ENCODE measurements at places on chromosomes 5 and 9.

DNA sequence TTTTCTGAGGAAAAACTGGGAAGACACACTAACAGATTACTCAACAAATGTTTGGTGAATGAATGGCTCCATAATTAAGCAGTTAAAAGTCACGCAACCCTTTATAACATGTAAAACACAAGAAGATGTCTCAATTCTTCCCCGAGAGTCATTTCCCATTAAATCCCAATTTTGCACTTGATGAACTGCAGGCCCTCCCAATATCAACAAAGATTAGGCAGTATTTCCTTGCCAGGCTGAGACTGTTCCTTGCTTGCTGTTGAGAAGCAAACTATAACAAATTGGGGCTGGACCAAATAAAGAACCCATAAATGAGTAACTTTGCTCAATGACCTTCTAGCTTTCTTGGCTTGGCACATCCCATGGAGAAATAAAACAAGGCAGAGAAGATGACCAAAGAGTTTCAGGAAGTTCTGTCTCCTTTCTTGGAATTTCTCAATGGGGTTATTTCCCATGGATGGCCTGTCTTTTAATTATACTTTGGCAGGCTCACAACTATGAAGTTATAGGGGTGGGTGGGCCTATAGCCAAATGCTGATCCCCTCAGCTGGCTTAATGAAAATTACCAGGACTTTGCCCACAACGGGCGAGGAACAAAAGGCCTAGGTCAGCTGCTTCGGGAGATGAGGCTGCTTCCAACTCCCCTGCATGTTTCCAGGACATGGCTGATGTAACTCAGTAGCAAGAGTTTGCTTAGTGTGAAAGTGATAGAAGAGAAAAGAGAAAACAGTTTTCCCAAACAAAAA lies 243.1 kb upstream of the RFX3 start:
- DNase-seq, result no peak

GRCh38 chr9:82535432-82535998 lies 527.4 kb downstream of the RASEF start:
- DNase-seq, result no peak

- DNase-seq, result no peak
These were observed 169.6 kb upstream of the GNA14 start for GRCh38 chr9:77817590-77818311.

DNA sequence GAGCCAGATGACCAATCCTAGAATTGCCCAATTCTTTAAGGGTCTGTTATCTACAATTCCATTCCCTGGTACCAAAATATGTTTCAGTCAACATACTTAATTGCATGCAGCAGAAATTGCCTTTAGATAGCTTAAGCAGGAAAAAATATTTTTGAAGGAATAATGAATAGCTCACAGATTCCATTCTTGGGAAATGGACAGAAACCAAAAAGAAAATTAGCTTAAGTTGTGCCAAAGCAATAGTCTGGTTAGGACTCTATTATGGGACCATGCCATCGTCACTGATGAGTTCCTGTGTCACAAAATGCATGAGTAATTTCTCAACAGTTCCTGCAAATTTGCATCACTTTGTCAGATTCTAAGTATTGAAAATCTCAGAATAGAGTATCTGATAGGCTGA lies 12.3 kb downstream of the ACTBL2 start:
- no peak for DNase-seq

DNA sequence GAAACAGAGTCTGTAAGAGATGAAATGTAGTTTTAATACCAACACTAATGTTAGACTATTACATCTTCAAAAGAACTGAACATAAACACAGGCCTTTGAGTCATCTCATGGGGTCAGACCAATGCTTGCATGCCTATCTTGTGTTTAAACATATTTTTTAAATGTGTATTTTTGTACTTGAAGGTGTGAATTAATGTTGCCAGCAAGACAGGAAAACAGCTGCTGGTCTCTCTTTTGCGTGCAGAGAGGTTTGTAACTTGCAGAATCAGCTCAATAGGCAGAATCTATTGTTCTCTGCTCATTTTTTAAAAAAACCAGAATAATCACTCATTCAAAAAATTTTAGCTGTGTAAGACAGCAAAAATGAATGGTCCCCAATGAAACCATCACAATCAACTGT lies 180.2 kb downstream of the ALDH1A1 start:
- no peak for DNase-seq

GRCh38 chr9:12813960-12814876 lies 39.4 kb downstream of the LURAP1L start:
- no peak for DNase-seq

GRCh38 chr5:116583862-116584222 lies 9.2 kb upstream of the SEMA6A start:
- no peak for DNase-seq

DNA sequence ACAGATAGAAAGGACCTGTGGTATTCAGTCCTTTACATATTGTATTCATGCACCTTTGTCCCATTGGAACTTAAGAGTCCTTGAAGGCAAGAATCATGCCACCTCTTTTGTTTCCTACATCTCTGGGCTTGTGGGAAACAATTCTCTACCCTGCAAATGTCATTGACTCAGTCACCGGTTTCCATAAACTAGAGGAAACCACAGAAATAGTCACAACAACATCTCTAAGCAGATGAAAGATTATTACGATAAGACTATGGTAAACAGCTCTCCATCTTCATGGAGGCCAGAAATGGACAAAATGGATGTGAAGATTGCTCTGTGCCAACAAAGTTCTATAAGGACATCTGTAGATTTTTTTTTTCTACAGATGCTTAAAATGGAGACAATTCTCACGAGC lies 165.5 kb downstream of the PIK3R1 start:
- DNase-seq, result no peak

DNA sequence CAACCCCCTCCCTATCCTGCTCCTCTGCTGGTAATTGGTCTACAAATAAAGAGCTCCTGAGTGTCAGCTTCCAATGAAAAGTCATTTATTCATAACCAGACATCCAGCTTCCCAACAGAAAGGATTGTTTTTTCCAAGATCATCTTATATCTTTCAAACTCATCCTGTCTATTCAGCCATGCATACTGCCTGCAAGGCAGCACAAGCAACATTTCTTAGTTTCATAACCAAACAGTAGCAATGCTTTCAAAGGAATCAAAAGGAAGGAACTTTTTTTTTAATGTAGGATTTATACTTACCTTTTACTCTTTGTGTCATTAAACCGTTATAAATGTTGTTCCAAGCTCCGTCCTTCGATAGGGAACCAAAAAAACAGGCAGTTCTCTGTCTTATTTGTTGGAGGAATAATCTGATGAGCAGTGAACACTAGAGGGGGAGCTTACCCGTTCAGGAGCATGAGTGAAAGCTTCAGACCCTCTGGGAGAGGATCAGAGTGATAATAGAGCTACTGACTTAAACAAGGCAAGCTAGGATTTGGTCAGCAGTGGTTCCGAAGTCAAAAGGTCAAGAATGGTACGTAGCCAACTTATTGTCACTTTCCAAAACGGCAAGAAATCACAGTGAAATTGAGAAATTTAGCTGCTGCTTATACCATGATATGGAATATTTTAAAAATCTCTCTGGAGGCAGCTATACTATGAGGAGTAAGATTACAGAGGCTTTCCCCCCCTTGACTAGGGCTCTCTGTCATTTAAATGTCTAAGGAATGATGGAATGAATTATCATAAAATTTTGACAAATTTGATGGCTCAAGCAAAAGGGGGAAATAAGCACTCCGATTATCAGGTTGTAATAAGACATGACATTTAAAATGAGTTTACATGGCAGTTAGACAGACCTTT lies 892.9 kb downstream of the NR2F1-AS1 start:
- no peak for DNase-seq

GRCh38 chr5:68369457-68370125 lies 154.0 kb downstream of the PIK3R1 start:
- DNase-seq, result no peak

GRCh38 chr9:130870491-130871381 lies 25.9 kb downstream of the QRFP start:
- no peak for DNase-seq

DNA sequence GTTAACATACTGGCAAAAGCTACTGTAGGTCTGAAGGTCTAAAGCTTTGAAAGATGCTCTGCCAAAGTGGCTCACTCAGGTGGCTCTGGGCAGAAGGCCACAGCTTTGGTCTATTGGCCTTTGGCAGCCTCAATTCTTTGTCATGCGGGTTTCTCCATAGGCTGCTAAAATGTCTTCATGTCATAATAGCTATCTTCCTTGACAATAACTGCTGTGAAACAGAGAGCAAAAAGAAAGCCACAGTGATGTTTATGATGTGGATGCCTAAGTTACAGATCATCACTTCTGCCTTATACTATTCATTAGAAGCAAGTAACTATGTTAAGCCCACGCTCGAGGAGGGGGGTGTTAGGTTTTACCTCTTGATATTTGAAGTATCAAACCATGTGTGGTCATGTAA lies 906.1 kb upstream of the CDH9 start:
- no peak for DNase-seq

DNA sequence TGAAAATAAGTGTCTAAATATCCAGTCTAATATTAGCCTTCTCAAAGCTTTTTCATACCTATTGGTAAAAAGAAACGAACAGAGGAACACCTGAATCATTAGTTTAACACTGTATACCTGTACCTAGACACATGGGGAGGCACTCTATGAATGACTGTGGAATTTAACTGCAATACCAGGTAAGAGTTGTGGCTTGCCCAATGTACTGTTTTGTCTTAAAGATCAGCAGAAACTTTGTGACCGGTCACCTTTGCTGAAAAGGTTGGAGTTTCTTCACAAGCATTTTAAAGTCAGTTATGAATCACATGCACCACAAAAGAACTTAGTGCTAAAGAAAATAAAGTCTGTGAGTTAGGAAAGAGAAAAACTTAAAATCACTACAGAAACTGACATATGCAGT lies 2.4 kb downstream of the PGGT1B start:
- DNase-seq, result no peak

- no peak for DNase-seq
These were observed 109.3 kb upstream of the TMEM161B start for GRCh38 chr5:88377705-88378656.

DNA sequence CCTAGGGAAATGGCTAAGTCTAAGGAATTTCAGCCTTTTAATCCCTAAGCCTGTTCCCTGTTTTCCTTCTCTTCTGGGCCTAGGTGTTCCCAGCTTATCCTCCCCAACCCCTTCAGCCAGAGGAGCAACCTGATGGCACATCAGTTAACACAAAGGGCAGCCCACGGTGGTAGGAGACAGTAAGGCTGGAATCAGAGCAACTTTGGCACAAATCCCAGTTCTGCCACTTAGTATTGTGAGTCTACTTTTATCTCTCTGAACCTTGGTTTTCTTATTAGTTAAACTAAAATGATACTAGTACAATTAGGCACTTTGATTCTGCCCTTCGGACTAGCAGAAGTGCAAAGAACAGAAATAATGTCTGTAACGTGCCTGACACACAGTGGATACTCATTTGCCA lies 246.8 kb downstream of the SAXO1 start:
- DNase-seq, result no peak

GRCh38 chr9:91421128-91421765 lies 2.4 kb downstream of the NFIL3 start:
- DNase-seq, result no peak

DNA sequence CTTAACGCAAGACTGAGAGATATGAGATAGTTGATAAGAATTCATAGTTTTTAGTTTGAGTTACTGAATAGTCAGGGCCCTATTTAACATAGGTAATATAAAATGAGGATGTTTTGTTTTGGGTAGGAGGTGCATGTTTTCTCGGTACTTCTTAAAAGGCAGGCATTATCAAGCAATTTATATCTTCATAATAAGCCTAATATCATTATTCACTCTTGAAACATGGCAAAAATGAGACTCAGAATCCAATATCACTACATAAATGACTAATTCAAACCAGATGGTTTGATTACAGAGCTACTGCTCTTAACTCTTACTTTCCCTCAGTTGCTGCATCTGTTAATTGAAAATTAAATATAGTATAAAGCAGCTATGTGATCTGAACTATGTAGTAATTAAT lies 2038.7 kb downstream of the EFNA5 start:
- no peak for DNase-seq

GRCh38 chr5:73380041-73380440 lies 68.5 kb downstream of the FOXD1 start:
- no peak for DNase-seq

GRCh38 chr9:1101846-1102641 lies 51.9 kb downstream of the DMRT2 start:
- no peak for DNase-seq

DNA sequence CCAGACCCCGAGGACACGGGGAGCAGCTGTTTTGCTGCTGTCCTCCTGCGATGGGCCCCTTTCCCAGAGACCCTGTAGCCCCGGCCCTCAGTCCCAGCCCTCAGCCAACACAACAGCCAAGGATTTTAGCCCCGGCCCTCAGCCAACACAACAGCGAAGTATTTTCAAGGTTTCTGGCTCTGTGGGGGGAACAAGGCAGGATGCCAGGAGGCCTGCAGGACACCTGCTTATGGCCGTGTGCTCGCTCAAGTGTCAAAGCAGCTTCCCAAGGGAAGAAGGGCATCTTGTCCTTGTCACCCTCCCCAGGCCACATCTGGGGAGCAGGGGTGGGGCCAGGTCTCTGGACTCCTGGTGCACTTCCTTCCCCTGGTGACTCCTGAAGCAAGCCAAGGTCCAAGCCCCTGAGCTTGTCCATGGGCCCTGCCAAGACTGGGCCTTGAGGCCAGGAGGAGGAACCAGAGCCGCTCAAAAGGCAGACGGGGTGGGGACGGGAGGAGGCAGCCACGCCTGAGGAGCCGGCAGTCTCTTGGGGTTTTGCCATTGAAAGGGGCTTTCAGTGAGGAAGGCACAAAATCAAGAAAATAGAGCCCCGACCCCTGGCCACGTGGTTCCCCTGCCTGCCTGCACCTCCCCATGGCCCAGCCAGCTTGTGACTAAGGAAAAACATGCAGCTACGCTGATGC lies 10.8 kb downstream of the KCNT1 start:
- no peak for DNase-seq

- DNase-seq, result peak; percentile 42
These were observed 31.0 kb downstream of the MTREX start for GRCh38 chr5:55338810-55339243.

DNA sequence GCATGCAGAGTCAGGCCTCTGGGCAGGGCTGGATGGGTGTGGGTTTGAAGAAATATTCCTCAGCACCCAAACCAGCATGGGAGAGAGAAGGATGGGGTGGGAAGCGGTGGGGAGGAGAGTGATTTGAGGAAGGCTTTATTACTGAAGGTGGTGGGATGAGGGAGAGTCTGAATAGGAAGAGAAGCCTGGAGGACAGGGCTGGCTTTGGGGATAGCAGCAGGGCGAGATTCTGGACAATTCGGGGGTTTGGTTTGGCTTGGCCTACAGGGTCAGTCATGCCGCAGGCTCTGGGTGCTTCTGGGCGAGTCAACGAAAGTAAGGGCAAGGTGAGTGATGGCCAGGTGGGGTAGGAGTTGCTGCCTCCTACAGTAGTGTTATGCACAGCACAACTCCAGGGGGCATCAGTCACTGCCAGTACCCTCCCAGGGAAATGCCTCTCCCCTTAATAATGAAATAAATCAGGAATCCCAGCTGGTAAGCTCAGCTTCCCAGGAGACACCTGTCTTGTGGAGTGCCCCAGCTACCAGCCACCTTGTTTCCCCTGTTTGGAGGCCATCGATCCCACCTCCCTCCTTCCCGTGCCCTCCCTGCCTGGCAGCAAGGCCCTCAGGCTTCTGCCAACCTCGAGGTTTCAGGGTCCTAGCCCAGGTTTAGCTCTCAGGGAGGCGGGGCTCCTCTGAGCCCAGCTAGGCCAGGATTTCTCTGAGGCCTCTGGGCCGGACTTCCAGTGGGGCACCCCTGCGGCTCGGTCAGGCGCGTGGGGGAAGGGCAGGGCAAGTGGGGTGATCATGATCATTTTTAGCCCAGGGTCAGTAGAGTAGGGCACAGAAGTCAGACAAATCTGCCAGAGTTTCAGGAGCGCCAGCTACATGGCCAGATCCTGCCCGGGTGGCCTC lies 741 bp upstream of the NKX2-5 start:
- DNase-seq, result no peak
